ENCODE measurements at places on chromosomes 1 and 21.

GRCh38 chr1:165369255-165369848, 12.8 kb upstream of the LMX1A start:
- DNase-seq: peak; percentile 62

DNA sequence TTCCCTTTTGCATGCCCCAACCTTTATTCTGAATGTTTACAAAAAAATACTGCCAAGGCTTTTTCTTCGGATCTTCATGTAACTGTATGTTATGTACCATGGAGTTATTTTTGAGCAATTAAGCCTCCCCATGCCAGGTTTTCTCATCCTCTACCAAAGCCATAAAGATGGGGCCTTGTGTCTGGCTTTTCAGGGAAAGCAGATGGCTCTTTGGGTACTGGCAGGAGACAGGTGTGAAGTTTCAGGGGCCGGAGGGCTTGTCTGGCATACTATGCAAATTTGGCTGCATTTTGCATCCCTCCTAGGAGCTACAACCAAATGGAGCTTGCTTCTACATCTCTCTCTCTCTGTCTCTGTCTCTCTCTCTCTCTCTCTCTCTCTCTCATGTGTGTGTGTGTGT, 28.1 kb upstream of the PLXNA2 start:
- DNase-seq: no peak

DNA sequence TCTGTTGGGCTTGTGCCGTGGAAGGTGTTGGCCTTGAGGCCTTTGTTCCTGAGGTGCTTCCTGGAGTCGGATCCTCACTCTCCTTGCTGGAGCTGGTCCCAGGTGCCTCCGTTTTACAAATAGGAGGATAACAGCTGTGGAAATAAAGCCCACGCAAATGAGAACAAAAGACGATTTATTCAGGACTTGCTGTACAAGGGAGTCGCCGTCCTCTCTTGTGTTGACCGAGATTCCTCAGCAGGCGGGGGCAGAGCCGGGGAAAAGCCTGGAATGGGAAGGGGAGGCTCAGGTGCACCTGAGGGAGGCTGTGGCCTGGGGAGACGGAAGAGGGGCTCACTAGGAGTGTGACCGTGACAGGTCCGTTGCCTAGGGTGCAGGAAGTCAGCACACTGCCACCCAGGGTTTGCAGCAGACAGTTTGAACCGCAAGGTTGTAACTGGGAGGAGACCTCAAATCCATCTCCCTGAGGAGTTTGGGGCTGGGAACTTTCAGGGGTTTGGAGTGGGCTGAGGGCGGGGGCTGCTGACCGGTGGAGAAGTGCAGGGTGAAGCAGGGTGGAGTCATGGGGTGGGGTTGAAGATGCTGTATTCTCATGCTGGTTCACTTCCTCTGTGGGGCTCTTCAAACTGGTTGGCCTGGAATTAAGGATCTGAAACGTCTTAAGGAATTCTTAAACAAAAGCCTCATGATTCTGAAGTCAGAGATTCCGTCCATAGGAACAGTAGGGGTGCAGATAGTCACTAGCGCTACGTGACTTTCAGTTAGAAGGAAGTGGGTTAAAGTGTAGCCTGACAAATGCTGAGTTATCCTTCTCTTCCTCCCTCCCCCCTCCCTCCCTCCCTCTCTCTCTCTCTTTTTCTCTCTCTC, 2.6 kb upstream of the CSTB start:
- no peak for DNase-seq

GRCh38 chr1:208170252-208170651, 73.9 kb downstream of the PLXNA2 start:
- DNase-seq: no peak

DNA sequence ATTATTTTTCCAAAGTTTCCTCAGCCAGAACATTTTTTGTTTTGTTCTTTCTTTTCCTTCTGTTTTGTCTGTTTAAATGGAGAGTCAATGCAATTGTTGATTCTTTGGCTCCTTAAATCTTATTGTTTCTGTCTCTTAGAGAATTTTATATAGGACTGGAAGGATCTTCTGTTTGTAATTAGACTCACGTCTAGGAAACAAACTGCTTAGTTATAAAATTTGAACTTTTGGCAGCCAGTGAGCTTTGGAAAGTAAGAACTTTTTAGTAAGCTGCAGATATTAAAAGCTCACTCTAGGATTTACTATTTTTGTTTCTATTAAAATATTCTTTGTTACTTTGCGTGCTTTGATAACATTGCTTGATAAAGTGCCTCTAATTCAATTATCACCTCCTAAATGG, 109.8 kb upstream of the HNRNPU start:
- DNase-seq: no peak

GRCh38 chr1:102096162-102096561, 99.4 kb upstream of the OLFM3 start:
- DNase-seq: no peak

GRCh38 chr1:117655220-117655577, 49.4 kb downstream of the TENT5C start:
- no peak for DNase-seq

DNA sequence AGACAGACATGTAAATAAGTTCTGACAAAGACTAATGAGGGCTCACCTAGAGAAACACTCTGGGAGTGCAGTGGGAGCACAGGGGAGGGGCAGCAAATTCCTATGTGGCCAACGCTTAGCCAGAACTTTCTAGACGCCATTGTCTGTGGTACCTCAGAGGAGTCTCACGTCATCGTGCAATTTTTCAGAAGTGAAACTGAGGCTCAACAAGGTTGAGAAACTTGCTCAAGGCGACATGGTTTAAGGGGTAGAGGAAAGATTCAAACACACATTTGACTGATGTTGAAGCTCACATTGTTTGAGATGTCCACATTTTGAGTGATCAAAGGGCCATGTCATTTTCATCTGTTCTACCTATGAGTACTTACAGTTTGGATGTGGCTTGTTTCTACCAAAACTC, 152.6 kb upstream of the LMO4 start:
- no peak for DNase-seq

DNA sequence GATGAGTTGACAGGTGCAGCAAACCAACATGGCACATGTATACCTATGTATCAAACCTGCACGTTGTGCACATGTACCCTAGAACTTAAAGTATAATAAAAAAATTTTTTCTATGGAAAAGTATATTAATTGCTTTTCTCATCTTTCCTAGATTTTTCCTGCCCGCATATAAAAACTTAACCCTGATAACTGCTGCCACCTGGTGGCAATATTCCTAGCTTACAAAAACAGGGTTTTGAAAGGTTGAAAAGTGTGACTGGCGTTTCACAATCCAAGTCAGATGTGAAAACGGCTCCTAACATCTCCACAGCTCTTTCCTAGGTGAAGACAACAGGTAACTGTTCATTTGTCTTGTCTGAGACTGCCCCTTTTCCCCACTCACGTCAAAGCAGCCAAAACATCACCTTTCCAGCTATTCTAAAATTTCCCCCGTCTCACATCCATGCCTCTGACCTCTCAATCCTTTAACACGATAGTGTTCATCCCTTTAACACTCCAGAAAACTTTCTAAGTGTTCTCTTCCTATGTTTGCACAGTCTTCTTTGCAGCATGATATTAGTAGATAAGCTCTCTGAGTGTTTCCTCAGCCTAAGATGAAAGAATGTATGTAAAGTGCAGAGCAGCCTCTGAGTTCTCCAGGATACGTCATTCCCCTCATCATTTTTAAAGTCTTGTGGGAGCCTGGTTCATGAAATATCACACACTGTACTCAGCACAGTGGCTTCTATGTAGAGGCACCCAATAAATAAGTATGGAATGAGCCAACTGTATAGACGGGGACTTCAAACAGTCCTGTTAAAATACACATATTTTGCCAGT, 27.5 kb downstream of the OVGP1 start:
- peak; percentile 32 for DNase-seq

- no peak for DNase-seq
Measured at GRCh38 chr1:78472851-78473496, 17.8 kb upstream of the PTGFR start.

DNA sequence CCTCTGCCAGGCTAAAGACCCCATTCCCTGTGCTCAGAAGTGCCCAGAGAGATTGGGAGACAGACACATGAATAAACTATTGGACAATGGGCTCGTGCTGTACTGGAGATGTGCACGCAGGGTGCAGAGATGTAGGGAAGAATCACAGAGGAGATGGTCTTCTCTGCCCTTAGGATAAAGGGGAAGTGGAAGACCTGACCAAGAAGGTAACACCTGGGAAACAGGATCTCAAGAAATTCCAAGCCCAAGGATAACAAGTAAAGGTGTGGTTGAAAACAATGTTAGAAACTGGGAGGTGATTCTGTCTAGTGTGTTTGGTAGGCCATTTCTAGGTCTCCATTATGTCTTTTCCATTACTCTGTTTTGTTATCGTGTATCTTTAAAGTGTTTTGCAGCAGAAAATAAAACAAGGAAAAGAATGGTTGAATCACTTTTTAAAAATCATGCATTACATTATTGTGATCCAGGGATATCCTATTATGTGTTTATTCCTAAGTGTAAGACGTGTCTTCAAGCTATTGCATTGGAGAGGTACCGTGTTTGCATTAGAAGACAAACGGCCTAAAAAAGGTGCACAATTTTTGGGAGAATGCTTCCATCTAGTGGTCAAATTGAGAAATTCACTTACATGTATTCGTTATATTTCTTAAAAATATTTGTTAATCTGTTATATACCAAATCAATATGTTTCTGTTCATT, 40.8 kb upstream of the KCTD3 start:
- no peak for DNase-seq

DNA sequence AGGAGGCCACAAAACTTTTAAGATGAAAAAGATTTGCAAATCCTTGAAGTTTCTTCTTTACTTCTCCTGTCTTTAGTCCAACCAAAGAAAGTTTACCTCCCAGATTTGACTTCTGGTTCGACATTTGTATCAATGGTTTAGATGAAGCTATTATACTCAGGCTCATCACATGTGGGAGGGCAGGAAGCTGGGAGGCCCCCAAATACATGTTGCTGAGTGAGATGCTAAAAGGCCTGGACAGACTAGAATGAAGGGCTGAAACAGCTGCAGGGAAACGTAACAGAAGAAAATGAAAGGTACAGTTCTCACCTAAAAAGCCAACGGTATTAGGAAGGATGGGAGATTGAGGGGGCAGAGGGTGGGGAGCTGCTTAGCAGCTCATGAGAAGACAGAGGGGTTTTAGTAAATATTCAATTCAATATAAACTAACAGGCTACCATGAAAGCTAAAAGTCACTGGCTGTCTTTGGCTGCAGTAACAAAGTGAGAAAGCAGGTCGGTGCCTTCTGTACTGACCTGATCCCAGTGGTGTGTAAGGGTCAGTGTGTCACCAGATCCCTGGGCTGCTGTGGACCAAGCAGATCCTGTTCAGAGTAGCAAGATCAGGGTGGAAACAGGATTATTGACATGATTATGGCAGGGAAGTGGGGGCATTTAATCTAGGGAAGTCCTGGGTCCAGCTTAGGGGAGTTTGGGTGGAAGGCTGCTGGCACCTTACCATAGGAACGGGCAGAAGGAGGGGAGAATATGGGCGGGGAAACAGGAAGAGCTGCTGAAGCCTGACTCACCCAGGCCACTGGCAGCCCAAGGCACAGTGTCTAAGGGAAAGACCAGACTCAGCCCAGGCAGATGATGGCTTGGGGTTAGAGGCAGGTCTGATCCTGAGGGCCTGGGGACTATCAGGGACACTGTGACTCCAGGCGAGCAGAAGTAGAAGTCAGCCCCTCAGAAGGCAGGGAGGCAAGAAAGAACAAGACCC, 60.4 kb downstream of the KCNN3 start:
- no peak for DNase-seq

Measured in kidney (tissue), 22 donors.